ENCODE measurements at places on chromosomes 5 and 9. TPM values are rescaled to one million over a fixed set of nuclear protein-coding genes. Genes with fewer than 3 reads are reported as not detected.

Gene PLCXD3
- total RNA-seq, result 1.2 TPM

Gene PELO
- 17.9 TPM for total RNA-seq

Gene KCNV2
- not detected for total RNA-seq

Gene GPX3
- 460 TPM for total RNA-seq

Gene STK32A
- total RNA-seq, result 4.0 TPM

Gene SEMA4D
- total RNA-seq, result 23.1 TPM

Gene FAM169A
- 2.7 TPM for total RNA-seq

Gene FOXD4L5
- total RNA-seq, result 0.29 TPM

Gene NADK2
- total RNA-seq, result 50.3 TPM

Gene ACTBL2
- total RNA-seq, result not detected

Gene KLF9
- total RNA-seq, result 29.5 TPM

- DNase-seq, result no peak
Observed at GRCh38 chr5:140025736-140026135, 17.4 kb downstream of the NRG2 start.

GRCh38 chr5:76174101-76174500 is 90.9 kb downstream of the SV2C start:
- DNase-seq, result no peak

GRCh38 chr5:65907135-65907534 is 19.2 kb upstream of the ERBIN start:
- no peak for DNase-seq

- DNase-seq, result no peak
Observed at GRCh38 chr9:127140181-127140580, 17.7 kb upstream of the ANGPTL2 start.

- DNase-seq, result no peak
Observed at GRCh38 chr9:113301548-113301947, 1.6 kb downstream of the RNF183 start.

- no peak for DNase-seq
Observed at GRCh38 chr5:83147593-83147992, 70.2 kb downstream of the XRCC4 start.

GRCh38 chr5:93708442-93708841 is 33.0 kb downstream of the POU5F2 start:
- DNase-seq, result no peak

DNA sequence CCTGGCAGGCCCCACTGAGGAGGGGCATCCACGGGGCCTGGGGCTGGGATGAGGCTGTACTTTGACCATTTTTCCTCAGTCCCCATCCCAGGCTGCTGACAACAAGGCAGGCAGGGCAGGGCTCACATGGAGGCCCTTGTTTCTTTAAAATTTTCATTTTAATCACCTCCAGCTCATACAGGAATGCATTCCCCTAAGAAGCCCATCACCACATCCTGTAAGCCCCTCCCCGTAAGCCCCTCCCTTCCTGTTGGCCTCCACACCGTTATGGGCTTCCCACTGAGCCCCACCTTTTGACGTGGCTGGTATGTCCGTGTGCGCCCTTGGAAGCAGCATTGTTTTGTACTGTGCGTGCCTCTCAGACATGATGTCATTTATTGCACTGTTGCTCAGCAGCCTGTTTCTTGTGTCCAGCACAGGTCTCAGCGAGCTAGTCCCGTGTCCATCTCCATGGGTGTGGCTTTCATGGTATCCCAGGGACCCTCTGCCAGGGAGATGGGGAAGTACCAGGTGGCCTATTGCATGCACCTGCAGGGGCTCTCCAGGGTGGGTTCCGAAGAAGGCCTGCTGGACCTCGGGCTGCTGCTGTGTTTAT is 22.4 kb downstream of the PHF2 start:
- DNase-seq, result peak; percentile 47

DNA sequence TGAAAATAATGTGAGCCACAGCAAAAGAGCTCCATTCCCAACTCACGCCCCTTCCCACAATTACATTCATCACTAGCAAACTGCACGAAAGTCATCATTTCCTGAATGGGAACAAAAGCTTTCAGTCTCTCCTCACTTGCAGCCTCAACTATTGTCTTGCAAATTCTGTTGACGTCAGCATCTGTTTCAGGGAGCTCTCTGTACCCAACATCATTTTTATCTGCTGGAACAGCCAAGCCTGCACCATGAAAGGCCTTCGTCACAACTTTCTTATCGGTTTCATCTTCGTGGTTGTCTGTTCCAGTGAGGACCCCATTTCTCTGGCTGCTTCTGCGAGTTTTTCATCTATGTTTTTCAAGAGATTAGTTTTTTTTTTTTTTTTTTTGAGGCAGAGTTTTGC is 14.3 kb upstream of the RNF130 start:
- no peak for DNase-seq

GRCh38 chr9:97850746-97851445 is 2.1 kb upstream of the FOXE1 start:
- DNase-seq, result no peak

GRCh38 chr5:135376961-135377624 is 21.9 kb downstream of the MACROH2A1 start:
- DNase-seq, result no peak

DNA sequence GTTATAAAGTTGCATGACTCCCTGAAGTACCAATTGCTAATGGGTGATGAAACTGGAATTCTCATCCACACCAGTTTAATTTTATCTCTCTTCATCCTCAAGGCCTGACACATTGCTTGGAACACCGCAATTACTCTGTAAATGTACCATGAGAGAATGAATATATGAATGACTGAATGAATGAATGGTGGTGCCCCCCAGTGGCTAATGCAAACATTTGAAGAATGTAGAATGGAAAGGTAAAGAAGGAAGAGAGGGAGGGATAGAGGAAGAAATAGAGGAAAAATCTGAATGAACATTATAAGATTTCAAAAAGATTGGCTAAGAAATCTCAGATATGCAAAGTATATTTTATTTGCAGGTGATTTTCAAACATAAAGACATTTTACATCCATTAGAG is 13.1 kb downstream of the PAPPA start:
- no peak for DNase-seq

- no peak for DNase-seq
Observed at GRCh38 chr5:23318960-23319359, 188.4 kb upstream of the PRDM9 start.

DNA sequence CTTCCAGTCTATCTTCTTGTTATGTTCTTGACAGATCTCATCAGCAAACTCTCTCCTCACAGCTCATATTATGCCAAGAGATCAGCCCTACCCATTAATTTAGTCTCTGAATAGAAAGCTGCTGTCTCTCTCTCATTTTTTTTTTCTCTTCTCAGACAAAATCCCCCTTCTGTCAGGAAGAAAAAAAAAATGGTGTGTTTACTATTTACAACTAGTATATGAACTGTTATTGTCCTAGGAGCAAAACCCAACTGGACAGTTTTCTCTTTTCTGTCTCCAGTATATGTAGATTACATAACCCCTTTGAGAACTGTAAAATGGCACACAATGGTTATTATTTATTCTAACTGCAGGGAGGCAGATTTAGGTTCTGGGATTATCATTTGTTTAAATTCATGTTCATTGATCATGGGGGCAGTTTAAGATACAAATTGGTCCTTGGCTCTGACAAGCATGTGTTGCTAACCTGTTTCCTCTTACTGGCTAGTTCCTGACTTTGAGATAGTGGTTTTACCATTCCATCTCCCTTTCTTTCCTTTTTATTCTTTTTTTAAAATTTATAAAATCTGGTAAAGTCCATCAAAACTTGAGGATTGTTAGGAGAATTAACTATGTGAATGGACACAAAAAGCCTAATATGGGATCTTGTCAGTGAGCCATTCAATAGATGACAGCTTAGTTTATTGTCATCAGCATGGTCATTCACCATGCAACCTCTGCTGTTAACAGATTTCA is 210.0 kb upstream of the PAPPA start:
- no peak for DNase-seq

GRCh38 chr5:68343421-68343826 is 127.9 kb downstream of the PIK3R1 start:
- DNase-seq, result no peak

GRCh38 chr5:172943283-172943841 is 15.9 kb upstream of the RPL26L1 start:
- no peak for DNase-seq

DNA sequence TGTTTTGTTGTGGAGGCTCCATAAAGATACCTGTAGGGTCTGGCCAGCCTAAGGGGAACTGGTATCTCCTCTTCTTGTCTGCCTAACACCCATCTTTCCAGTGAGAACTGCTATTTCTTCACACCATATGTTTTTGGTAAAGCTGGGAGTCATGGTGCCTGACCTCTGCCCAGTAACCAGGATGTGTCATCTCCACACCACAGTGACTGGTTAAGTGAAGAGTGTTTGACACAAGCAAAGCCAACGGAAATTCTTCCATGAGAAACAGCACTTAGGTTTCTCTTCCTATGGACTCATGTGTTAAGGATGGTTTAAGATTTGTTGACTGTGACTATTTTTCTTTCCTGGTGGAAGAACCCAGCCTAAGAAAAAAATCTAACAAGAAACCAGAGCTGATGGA is 111.5 kb downstream of the HTR4 start:
- no peak for DNase-seq

GRCh38 chr5:54904425-54904824 is 81.0 kb downstream of the ESM1 start:
- no peak for DNase-seq

- DNase-seq, result no peak
Observed at GRCh38 chr9:127767909-127768331, 10.5 kb downstream of the SH2D3C start.

DNA sequence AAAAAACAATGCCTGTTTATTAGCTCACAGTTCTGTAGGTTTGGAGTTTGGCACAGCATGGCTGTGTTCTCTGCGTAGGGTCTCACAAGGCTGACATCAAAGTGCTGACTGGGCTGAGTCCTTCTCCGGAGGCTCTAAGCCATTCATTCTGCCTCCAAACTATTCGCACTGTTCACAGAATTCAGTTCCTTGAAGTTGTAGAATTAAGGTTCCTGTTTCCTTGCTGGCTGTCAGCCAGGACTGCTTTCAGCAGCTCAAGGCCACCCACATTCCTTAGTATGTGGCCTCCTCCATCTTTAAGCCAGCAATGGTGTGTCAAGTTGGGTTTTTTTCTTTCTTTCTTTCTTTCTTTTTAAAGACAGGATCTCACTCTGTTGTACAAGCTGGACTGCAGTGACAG is 161.9 kb downstream of the CDH6 start:
- no peak for DNase-seq

DNA sequence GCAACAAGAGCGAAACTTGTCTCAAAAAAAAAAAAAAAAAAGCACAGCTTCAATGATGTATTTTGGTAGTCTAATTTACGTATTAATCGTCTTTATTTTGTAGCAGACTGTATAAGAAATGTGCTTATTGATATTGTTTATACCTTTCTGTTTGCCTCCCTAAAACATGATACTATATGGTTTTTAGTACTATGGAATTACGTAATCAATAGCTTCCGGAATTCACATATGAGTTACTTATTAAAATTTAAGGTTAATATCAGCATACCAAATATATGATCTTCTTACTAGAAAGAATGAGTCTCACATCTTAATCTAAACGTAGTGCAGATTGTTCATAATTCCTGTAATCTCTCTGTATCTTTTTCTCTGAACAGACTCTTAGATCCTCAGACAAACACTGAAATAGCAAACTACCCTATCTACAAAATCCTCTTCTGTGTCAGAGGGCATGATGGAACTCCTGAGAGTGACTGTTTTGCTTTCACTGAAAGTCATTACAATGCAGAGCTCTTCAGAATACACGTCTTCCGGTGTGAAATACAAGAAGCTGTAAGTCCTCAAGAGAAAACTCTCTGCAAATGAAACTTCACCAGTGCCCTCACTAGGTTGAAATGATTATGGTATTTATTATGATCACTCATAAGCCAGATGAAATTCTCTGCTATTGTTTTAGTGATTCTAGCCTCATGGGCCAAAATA is 44.4 kb upstream of the GPR21 start:
- no peak for DNase-seq

GRCh38 chr5:132498686-132499271 is 8.2 kb upstream of the IRF1 start:
- DNase-seq, result no peak

DNA sequence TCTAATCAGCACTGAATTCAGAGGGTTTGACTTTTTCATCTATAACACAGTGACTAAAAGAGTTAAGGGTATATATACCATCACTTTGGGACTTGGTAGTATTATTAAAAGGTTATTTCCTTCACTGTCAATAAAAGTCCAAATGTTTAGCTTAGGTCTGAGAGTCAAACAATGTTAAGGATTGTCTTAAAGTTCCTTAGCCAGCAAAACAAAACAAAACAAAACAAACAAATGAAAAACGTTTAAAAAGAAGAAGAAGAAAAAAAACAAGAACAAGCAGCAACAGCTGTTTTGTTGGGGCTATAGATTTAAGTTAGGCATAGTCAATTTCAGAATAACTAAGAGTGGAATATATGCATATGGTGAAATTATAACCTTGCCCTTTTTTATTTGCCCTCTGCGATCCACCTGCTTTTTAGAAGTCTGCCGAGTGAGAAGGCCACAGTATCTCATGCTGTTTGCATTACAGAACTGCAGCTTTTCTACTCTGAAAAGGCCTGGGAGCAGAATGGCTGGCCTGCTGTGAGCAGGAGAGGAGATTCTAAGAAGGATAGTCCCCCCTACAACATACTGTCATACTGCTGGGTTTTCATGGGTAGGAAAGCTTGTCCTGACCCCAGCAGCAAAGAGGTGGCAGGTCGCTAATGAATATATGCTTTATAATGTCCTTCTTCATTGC is 141.7 kb downstream of the NTRK2 start:
- DNase-seq, result no peak

DNA sequence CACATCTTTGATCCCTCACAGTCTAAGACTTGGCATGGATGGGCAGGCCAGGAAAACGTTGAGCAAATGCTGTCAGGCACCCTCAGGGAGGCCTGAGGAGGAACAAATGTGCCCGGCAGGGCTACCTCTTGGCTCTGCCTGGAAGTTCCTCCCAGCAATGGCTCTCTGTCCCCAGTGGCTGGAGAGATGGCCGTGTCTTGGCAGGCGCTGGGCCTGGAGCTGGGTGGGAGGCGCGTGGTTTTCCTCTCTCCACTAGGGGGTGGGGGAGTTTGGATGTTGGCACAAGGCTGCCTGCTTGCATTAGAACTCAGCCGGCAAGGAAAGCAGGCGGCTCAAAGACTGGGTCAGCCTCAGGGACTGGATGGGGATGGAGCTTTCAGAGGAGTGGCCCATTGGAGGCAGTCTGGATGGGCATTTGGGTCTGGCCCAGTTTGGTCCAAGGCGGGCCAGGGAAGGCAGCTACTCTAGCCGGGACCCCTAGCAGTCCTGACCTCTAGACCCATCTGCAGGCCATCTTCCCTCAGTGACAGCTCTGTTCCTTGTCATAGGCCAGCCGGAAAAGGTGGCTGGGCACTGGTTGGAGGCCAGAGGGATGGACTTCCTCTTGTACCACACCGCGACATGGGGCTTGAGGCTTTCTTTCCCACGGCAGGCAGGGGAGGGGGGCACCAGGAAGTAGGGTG is 68.2 kb upstream of the STC2 start:
- no peak for DNase-seq

Measured in mucosa of descending colon (tissue), 3 donors.